ENCODE measurements at places on chromosomes 2 and 18.

GRCh38 chr2:148554459-148555247, 89.9 kb upstream of the EPC2 start:
- DNase-seq = no peak

DNA sequence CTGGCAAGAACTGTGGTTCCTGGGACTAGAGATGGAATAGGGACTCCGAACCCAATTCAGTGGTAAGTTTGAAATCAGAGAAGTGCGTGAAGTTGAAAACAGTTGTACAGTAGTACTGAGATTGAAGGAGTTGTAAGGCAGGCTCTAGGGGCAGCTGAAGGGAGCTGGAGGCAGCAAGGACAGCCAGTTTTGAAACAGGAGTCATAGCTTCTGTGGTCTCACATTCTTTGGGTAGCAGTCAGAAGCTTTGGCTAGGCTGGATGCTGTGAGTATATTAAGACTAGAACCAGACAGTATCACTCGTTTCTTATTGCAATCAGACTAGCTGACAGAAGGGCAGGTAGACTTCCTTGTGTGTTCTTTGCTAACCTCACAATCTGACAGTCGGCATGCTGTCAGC, 64.5 kb upstream of the ADAM23 start:
- DNase-seq = no peak

GRCh38 chr2:216533609-216534008, 35.0 kb downstream of the RPL37A start:
- no peak for DNase-seq

DNA sequence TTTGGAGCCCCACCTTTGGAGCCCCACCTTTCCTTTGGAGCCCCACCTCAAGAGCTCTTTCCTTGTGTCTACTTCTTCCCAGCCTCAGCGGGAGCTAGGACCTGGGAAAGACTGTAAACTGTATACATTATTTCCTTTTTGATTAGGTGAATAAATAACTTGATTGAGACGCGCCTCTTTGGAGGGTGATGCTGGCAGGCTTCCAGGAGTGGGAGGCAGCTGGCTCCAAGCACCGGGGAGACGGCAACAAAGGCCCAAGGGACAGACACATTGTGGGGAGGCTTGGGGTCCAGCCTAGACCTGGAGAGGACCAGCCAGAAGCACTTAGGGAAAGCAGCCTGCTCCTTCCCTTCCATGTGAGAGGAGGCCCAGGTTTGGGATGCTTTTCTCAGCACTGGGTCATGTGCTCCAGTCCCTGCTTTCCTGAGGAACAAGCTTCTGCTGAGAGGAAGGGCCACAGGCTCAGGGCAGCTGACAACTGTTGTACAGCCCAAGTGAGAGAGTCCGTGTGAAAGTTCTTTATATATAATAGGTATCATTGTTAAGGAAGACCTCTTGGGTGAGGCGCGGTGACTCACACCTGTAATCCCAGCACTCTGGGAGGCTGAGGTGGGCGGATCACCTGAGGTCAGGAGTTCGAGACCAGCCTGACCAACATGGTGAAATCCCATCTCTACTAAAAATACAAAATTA, 297.2 kb upstream of the SLC14A2 start:
- no peak for DNase-seq
